Mesenchymal stem cell (in vitro differentiated cells and primary cell): ENCODE measurements at places on chromosomes 12 and 14.

DNA sequence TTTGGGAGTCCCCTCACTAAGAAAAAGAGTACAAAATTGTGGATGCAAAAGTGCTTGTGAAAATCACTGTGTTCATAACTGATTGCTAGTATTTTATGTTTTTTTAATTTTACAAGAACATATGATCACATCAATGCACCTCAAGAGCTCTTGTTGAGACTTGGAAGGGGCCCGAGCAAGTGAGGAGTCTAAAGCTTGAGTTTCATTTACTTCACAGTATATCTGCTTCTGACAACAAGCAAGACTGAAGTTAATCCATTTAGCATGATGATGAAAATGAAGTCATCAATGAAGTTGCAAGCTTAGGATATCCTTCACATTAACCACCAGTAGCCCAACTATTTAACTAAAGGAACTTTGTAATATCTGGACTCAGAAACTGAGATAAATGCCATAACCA is 182.5 kb upstream of the DIO2 start:
- H3K4me3 ChIP-seq: no peak overlapping the region
- no peak overlapping the region for H3K27ac ChIP-seq
- no peak for DNase-seq
- no peaks in the 10 kb centered on the region for H3K4me1 ChIP-seq
- H3K27me3 ChIP-seq: no peaks in the 10 kb centered on the region

GRCh38 chr14:61091657-61092273 is 110.7 kb downstream of the SLC38A6 start:
- H3K27ac ChIP-seq: no peak overlapping the region
- DNase-seq: no peak
- no peaks in the 10 kb centered on the region for H3K27me3 ChIP-seq
- H3K4me3 ChIP-seq: no peak overlapping the region
- peaks cover 5% of the 10 kb centered on the region for H3K4me1 ChIP-seq

DNA sequence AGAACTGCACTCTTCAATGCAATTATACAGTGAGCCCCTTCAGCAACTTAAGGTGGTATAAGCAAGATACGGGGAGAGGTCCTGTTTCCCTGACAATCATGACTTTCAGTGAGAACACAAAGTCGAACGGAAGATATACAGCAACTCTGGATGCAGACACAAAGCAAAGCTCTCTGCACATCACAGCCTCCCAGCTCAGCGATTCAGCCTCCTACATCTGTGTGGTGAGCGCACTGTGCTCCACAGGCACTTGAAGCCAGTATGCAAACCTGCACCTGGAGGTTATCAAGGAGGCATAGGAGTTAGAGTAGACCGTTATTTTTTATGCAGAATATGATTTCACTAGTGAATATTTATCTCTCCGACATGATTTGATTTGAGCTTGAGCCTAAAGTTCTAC is 152.2 kb upstream of the OR4E1 start:
- no peaks in the 10 kb centered on the region for H3K4me1 ChIP-seq

DNA sequence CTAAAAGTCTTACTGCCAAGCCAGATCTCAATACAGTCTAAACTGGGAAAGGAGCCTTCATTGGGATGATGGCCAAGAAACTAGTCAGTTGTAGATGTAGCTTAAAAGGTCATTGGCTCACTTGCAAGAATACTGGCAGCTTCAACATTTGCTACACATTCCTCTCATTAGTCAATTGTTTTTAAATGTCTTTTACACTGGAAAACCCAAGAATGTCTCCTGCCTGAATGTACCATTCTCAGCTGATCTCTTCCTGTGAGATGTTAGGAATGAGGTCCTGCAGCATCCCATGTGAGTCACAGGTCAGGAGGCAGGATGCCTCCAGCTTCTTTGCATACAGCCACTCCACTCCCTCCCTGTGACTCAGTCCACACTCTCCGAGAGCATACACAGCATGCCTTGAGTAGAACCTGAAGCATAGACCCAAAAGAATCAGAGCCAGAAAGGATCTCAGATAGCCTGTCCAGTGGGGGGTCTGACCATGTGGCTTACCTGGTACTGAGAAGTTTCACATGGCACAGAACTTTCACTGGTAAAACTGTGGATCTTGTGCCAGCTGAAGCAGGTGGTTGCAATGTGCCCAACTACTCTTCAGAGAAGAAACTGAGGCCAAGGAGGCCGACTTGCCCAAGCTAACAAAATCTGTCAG is 56.0 kb upstream of the HECTD1 start:
- no peaks in the 10 kb centered on the region for H3K36me3 ChIP-seq
- H3K27ac ChIP-seq: peak overlapping the region; percentile 85
- DNase-seq: peak; percentile 98
- H3K27me3 ChIP-seq: no peaks in the 10 kb centered on the region

GRCh38 chr12:132488127-132489077 is 1.5 kb upstream of the FBRSL1 start:
- H3K36me3 ChIP-seq: no peaks in the 10 kb centered on the region
- no peak for DNase-seq
- H3K27me3 ChIP-seq: peaks cover 14% of the 10 kb centered on the region
- H3K4me3 ChIP-seq: no peak overlapping the region
- H3K4me1 ChIP-seq: peaks cover 40% of the 10 kb centered on the region
- H3K27ac ChIP-seq: no peak overlapping the region

- H3K4me3 ChIP-seq: no peak overlapping the region
- peaks cover 86% of the 10 kb centered on the region for H3K27me3 ChIP-seq
- DNase-seq: no peak
- no peaks in the 10 kb centered on the region for H3K36me3 ChIP-seq
- H3K27ac ChIP-seq: no peak overlapping the region
Measured at GRCh38 chr14:36582874-36583241, 444 bp upstream of the NKX2-8 start.

DNA sequence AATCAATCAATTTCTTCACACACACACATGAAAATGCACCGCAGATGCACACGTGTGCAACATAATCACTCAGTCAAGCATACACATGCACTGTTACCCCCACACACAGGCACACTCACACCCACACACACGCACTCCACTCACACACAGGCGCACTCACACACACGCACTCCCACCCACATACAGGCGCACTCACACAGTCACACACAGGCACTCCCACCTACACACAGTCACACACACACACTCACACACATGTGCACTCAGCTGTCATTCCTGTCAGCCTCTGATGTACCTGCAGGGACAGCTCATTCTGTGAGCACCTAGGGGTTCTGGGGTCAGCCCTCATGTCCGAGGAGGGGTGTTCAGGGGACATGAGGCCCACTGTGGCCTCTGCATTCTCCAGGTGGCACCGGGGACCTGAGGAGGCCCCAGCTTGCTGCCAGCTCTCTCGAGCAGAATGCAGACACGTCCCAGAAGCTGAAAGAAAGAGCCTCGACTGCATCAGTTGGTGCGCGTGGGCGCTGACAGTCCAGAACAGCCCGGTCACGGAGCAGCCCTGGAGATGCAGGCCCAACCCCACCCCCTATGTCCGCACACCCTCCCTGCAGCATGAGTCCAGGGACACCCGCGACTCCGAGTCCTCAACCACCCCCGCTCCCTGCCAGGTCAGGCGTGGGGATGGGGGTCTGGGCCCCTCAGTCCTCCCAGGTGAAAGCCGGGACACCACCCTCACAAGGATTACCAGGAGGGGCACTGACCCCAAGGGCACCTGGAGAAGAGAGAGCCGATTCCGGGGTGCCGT is 69.3 kb downstream of the NOC4L start:
- no peaks in the 10 kb centered on the region for H3K4me1 ChIP-seq
- no peak for DNase-seq
- H3K27ac ChIP-seq: no peak overlapping the region
- H3K27me3 ChIP-seq: no peaks in the 10 kb centered on the region
- H3K4me3 ChIP-seq: no peak overlapping the region

DNA sequence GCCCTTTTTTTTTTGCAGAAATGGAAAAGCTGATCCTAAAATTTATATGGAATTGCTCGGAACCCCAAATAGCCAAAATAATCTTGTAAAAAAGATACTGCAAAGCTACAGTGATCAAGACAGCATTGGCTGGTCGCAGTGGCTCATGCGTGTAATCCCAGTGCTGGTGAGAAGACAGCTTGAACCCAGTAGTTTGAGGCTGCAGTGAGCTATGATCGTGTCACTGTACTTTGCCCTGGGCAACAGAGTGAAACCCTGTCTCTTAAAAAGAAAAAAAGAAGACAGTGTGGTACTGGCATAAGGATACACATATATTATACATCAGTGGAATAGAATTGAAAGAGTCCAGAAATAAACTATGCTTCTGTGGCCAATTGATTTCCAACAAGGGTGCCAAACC is 5.4 kb downstream of the ITGB7 start:
- no peak overlapping the region for H3K4me3 ChIP-seq
- peaks cover 26% of the 10 kb centered on the region for H3K27me3 ChIP-seq
- peaks cover 8% of the 10 kb centered on the region for H3K4me1 ChIP-seq

- H3K4me1 ChIP-seq: peaks cover 9% of the 10 kb centered on the region
- DNase-seq: no peak
- no peak overlapping the region for H3K27ac ChIP-seq
- peaks cover 48% of the 10 kb centered on the region for H3K27me3 ChIP-seq
- H3K4me3 ChIP-seq: no peak overlapping the region
Measured at GRCh38 chr12:124299628-124300388, 4.9 kb downstream of the RFLNA start.

DNA sequence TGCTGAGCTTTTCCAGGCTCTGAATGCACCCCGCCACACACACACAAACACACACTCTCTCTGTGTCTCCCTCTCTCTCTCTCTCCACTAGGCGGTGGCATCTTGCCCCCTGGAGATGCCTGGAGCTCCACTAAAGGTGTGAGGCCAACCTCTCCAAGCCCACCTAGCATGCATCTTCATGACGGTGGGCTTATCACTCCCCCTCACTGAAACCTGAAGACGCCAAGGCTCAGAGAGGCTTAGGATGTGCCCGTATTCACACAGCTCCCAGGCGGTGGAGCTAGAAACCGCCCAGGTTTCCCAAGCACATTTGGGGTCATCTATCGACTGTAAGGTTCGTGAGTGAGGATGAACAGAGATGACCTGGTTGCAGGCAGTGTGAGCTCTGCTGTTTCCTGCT is 42.6 kb upstream of the BCL11B start:
- H3K4me1 ChIP-seq: peaks cover 4% of the 10 kb centered on the region
- no peak overlapping the region for H3K4me3 ChIP-seq

DNA sequence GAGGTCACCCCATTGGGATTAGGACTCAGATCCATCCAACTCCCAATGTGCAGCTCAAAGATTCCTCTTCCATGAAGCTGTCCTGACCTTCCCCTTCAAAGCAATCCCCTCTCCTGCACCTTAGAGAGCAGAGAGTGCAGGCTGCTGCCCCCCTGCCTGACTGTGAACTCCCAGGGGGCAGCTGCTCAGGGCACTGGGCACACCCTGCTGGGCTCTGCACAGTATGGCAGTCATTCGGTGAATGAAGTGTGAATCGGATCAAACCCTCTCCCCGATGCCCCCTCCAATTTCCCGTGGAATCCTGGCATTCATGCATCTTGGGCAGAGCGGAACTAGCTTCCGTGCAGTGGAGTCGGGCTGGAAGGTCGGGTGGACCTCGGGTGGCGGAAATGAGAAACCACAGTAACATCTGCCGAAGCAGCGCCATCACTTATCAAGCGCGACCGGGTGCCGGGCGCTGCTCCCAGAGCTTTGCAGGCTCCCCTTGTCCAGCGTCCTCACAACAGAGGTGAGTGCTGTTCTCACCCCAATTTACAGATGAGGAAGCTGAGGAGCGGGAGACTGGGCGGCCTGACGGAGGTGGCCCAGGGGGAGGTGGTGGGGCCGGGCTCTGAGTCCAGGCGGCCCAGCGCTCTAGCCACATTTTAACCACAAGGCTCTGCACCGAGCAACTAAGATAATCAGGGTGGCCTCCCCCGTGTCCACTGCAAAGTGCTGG is 14.7 kb downstream of the GALNT9 start:
- H3K27me3 ChIP-seq: peaks cover 64% of the 10 kb centered on the region
- no peaks in the 10 kb centered on the region for H3K36me3 ChIP-seq
- H3K4me1 ChIP-seq: no peaks in the 10 kb centered on the region
- no peak overlapping the region for H3K4me3 ChIP-seq

- DNase-seq: no peak
- H3K36me3 ChIP-seq: no peaks in the 10 kb centered on the region
- H3K27ac ChIP-seq: no peak overlapping the region
- peaks cover 14% of the 10 kb centered on the region for H3K27me3 ChIP-seq
Measured at GRCh38 chr14:23128969-23129758, 10.1 kb upstream of the CEBPE start.

DNA sequence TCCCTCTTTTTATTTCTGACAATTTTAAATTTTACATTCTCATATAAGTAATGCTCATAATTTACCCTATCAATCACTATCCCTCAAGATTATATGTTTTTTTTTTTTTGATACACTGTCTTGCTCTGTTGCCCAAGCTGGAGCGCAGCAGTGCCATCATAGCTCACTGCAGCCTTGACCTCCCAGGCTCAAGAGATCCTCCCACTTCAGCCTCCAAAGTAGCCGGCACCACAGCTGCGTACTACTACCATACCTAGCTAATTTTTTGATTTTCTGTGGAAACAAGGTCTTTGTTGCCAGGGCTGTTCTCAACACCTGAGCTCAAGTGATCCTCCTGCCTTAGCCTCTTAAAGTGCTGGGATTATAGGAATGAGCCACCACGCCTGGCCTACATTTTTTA is 4.4 kb downstream of the DUSP16 start:
- no peak for DNase-seq
- no peaks in the 10 kb centered on the region for H3K27me3 ChIP-seq
- H3K27ac ChIP-seq: no peak overlapping the region
- no peaks in the 10 kb centered on the region for H3K4me1 ChIP-seq
- H3K4me3 ChIP-seq: no peak overlapping the region

- H3K27ac ChIP-seq: no peak overlapping the region
- H3K36me3 ChIP-seq: peaks cover 10% of the 10 kb centered on the region
- no peak for DNase-seq
Measured at GRCh38 chr14:69048456-69048855, 69.4 kb upstream of the ACTN1 start.

DNA sequence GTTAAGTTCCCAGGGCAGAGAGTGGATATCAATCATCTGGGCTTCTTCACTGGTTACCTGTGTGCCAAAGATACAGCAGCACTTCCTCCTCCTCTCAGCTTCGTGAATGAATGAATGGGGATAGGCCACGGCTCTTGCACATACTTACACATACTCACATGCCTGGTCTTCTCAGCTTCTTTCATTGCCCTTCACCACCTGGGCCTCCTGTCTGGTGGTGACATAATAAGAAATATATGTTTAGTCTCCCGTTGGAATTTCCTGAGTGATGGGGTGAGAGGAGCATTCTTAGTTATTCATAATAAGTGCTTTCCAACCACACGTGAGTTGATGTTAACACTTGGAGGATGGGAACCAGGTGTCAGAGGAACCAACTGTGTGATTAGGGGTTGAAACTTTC is 268.1 kb upstream of the RMST start:
- H3K27ac ChIP-seq: peak overlapping the region; percentile 86
- H3K4me1 ChIP-seq: peaks cover 2% of the 10 kb centered on the region
- H3K36me3 ChIP-seq: no peaks in the 10 kb centered on the region
- H3K27me3 ChIP-seq: no peaks in the 10 kb centered on the region
- no peak overlapping the region for H3K4me3 ChIP-seq

DNA sequence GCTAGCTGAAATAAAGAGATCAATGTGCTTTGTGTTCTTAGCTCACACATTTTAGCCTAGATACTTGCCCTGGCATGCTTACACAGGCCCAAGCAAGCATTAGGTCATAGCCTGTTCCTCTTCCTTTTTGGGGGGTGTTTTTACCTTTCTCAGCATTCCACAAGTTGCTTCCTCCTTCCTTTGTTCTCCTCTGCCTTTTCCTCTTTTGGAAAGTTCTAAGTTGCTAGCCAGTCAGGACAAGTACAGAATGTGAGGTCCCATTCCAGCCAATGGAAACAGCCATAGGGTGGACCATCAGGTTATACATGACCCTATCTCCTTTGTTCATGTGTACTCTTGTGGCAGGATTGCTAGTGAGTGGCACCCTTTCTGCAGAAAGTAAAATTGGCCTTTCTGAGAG is 154.9 kb downstream of the RASSF9 start:
- no peak overlapping the region for H3K27ac ChIP-seq
- H3K4me1 ChIP-seq: no peaks in the 10 kb centered on the region
- no peaks in the 10 kb centered on the region for H3K36me3 ChIP-seq
